ENCODE measurements at places on chromosomes 4 and X.

- no peak for DNase-seq
Measured at GRCh38 chr4:8394806-8395205, 45.7 kb downstream of the ACOX3 start.

GRCh38 chr4:108240366-108240765 is 71.6 kb upstream of the LEF1 start:
- DNase-seq, result peak; percentile 46

DNA sequence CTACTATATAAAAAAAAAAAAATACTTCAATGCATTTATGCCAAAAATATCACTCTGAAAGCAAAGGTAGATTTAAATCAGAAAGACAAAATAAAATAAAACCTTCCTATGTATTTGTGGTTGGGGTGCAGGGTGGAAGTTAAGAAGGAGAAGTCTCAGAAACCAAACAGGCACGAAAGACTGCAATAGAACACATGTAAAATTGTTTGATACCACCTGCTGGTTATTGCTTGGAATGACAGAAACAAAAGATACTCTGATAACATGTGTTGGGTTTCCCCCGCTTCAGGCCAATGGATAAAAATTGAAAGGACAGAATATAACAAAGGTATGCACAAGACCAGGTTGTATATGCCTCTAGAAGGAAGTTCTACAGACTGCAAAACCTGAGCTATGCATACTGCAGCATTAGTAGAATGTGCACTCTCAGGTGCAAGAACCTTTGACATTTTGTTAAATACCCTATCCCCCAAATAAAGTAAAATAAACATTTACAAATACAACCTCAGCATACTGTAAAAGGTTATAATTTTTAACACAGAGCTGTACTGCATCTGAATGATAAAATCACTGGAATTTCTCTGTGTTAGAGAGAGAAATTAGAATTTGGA is 118.8 kb downstream of the GABRA2 start:
- peak; percentile 16 for DNase-seq

GRCh38 chr4:186265683-186266652 is at the start of gene F11:
Gene F11 (plus strand): TSS chr4:186266189. CDS start chr4:186267137, 948 bp downstream.
- DNase-seq, result no peak

GRCh38 chr4:69878250-69878649 is 18.3 kb upstream of the SULT1E1 start:
- no peak for DNase-seq

DNA sequence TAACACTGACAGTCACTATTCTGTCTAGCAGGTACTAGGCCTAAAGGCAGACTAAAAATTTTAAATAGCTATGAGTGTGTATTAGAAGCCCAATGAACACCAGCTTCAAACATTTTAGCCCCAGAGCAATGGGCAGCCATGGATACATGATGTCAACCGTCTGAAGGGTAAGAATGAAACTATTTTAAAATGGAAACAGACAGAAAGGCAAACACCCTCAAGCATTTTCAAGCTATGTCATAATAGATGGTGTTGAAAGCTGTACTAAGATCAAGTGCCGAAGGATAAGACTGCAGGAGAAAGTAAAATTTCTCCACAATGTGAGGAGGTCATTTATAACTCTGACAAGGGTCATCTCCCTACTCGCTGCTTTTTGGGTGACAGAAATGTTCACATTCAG is 225.0 kb downstream of the COL25A1 start:
- peak; percentile 32 for DNase-seq

DNA sequence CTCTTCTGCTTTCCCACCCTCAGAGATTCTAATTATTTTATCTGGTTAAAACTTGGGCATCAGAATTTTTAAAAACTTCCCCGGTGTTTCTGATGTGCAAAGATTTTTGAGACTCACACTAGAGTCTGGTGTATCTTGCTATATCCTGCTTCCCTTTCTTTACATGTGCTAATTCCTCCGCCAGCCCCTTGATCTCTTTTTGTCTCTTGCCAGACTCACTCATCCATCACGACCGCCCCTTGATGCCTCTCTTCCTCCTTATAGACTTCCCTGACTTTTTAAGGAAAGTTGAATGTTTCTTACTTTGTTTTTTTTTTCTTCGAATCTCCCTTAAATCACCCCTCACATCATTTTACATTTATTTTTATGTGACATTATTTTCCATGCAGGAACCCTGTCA is 274.9 kb upstream of the PITX2 start:
- DNase-seq, result no peak

- DNase-seq, result no peak
Measured at GRCh38 chrX:55524487-55524886, 34.8 kb upstream of the USP51 start.

- DNase-seq, result no peak
Measured at GRCh38 chr4:6322761-6323566, 53.3 kb downstream of the WFS1 start.

- peak; percentile 46 for DNase-seq
Measured at GRCh38 chr4:76458825-76459224, 23.8 kb downstream of the SHROOM3 start.

- no peak for DNase-seq
Measured at GRCh38 chr4:119303587-119304305, 18.2 kb downstream of the FABP2 start.

- no peak for DNase-seq
Measured at GRCh38 chr4:67894659-67895058, 10.9 kb upstream of the TMPRSS11D start.

DNA sequence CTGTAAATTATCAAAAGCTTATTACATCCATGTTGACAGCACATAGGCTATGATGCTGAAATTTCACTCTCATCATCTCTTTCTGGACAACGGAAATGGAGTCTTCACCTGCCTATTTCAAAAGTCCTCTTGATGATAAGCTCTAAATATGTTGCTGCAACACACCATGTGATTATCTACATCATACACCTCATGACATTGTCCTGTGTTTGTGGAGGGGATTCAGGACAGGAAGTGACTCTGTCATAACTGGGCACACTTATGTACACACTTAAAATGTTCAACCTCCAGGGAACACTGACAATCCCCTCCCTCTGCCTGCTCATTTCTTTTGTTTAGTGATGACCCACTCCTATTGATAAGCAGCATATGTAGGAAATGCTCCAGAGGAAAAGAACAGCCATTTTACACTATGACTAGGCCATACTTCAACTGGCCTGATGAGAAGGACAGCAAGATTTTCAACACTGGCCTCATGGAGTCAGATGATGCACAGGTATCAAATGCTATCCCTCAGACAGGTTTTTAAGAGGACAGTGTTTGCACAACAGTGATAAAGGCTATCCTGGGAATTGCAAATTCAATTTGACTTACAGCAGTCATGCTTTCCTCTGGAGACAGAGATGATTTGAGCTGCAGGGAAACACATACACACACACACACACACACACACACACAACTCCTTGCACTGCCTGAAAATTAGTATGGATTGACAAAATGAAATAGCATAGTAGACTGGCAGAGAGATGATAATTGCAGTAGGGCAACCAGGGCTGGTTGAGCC is 163.3 kb upstream of the RASGEF1B start:
- DNase-seq, result no peak

DNA sequence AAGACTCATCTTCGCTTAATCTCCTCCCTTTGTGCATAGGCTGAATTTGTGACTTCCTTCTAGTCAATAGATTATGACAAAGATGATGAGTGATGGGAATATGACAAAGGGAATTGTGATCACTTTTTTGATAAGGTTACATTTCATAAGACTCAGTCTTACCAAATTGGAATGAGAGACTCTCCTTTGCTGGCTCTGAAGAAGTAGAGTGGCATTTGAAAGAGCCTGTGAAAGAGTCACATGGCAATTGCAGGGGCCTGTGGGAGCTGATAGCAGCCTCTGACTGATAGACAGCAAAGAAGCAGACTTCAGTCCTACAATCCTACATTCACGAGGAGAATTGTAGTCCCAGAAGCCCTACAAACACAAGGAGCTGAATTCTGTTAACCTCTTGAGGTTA is 44.9 kb upstream of the ADAMTS3 start:
- DNase-seq, result no peak

DNA sequence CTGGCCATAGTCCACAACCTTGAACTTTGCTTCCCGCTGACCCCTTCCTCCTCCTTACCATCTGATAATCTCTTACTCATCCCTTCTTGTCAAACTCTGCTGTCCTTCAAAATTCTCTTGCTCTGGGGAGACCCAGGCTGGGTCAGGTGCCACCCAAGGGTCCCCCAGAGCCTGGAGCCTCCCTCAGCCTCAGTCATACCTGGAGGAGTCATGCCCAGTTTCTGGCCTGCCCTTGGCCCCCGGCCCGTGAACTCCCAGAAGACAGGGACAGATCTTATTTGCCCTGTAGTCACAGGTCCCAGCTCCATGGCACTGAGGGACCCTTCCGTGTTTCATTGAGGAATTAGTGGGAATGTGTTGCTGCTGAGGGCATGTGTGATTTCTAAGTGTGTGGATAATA is 4.7 kb upstream of the GPR78 start:
- no peak for DNase-seq

DNA sequence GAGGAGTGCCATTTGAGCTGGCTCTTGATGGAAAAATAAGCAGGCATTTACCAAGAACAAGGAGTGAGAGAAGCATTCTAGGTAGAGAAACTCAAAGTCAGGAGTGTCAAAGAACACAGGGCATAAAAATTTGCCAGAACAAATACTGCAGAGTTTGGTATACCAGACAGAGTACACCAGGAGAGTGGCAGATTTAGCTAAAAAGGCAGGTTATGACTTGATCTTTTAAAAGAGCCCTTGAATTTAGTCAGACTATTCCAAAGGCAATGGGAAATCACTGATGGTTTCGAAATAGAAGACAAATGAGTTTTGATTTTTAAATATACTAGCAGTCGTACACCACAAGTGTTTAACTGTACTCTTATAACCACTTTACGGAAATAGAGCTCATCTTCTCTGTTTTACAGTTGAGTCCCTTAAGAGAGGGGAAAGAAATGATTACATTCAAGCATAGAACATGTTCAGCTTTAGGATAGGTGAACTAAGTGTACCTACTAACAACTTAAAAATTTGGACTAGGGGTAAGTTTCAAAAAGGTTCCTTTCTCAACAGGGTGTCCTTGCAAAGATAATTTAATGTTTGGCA is 10.2 kb downstream of the UBE2D3 start:
- no peak for DNase-seq

- no peak for DNase-seq
Measured at GRCh38 chr4:87326460-87326859, 3.8 kb upstream of the HSD17B13 start.

- no peak for DNase-seq
Measured at GRCh38 chrX:140343226-140343868, 161.5 kb downstream of the SOX3 start.

DNA sequence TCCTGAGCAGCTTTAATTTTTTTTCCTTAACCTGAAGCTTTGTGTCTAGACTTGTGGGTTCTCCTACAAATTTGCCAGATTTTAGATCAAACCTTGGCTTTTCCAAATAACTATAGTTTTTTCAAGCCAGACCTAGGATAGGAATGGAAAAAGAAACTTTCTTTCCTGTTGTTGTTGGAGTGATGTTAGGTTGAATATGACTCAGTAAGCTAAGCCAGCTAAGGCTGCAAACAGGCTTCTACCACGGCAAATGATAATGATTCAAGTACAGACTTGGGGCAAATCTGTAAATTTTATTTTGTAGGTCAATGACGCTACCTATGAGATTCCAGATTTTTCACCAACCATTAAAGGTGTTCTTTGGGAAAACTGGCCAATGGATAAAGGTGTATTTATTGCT is 45.6 kb downstream of the WDR19 start:
- no peak for DNase-seq

GRCh38 chrX:37876716-37877115 is 29.3 kb upstream of the DYNLT3 start:
- no peak for DNase-seq

DNA sequence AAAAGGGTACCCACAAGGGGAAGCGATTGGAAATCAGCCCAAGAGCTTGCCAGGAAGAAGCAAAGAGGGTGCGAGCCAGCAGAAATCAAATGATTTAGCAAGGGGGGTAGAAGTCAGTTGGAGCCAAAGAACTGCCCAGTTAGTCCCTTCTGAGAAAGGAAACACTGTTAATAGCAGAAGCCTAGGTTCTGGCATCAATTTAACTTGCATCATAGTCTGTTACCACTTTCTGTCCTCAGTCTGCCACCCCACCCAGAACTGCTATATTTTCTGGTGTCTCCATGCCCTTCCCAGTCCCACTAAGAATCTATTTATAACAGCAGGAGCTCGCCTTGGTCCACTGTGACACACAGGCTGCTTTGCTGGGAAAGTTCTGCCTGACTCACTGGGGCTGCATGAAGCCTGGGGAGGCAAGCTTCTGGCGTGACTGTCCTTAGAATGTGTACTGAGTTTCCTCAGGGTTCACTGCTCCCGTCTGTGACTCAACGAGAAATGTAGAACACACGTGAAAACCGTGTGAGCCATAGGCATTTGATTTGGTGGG is 157.8 kb upstream of the TTC29 start:
- DNase-seq, result peak; percentile 96

DNA sequence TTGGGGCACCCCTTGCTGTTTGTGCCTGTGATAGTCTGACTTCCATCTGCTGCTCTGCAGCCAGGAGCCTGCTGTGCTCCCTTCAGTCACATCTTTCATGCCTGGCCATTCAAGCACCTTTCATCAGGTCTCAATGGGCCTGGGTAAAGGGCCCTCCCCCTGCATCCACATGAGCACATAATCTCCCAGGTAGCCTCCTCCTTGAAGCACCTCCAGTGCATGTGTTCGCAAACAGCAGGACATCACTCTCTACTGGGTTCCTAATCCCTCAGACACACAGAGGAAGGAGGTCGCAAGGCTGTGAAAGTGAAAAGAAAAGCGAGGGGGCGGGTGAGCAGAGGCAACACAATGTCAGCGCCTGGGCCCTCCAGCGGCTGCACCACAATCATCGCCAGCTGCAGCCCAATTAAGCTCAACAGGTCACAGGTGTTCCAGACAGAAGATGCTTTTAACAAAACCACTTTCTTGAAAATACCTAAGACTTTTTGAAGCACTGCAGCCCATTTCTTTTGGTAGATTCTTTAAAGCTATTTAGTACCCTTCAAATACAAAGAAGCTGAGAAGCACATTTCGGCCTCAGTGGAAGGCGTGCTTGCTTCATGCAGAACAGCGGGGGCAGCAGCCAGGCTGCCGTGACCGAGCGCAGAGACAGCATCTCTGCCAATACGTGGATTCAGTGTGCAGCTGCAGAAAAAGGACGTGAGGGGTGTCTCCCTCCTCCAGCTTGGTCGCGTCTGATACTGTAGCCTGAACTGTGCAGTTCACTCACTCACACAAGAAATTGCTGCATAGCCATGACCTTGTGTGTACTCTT is 92.2 kb upstream of the SPRY1 start:
- DNase-seq, result no peak
